T-helper 22 cell (primary cell): ENCODE measurements at places on chromosomes 7 and 10.
A peak's percentile ranks its signal among the peaks of the same experiment; 100 is the strongest.

DNA sequence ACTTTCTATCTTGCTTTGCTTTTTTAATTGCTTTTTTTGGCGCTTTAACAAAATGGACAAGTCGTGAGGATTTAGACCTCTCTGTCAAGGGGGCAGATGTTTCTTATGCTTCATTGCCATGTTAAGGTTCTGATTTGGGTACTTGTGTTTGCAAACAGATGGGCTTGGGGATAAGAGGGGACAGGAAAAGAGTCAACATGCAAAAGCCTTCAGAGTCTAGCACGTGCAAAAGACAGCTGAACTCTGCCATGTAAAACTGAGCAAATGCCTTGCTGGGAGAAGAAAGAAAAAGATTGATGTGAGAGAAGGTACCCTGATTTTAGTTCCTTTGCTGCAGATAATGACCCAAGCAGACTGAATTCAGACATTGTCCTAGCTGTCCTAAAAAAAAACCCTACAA is 173.1 kb downstream of the KIAA1217 start:
- no peak for DNase-seq

GRCh38 chr10:54940418-54940817 is 139.4 kb upstream of the PCDH15 start:
- DNase-seq: no peak

DNA sequence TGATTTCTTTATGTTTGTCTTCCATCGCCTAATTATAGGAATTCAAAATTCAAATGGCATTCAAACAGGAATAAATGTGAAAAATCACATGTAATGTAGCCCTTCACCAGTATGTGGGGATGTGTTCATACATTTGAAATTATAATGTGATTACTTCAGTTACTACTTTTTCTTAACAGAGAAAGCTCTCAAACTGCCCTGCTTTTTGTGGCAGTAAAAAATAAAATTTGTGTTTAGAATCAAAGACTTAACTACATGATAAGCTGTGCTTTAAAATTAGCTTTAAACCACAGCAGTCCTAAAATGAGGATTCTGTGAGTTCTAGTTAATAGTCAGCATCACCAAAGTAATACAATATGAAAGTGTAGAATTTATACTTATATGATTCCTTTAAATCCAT is 7.8 kb upstream of the HERC4 start:
- DNase-seq: no peak

- DNase-seq: no peak
These were observed 133.5 kb upstream of the PRSS58 start for GRCh38 chr7:142391191-142391992.

DNA sequence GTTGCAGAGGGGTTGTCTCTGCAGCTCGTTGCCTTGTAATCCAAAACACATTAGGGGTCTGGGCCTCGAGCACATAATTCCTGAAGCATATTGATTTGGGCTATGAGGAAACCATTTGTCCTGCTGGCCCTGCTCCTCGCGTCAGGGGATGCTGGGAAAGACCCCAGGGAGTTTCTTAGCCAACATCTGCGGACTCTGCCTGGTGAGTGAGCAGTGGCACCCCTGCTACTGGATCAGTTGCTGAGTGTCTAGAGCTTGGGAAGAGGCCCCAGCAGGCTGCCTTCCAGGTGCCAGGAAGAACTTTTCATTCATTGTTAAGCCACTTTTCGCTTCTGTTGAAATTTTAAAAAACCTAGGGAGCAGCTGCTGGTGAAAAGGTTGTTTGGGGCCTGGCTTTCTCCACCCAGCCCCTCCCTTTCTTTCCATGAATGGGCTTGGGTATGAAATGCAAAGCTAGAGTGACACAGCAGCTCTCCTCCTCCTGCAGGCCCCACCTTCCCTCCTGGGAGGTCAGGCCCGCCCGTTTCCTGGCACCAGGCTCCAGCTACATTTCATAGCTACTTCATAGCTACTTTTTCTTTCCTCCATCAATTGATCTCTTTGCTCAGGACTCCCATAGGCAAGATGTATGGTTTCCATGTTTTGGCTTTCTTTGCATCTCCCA is 26.8 kb downstream of the TACR2 start:
- DNase-seq: no peak

GRCh38 chr7:3493499-3493898 is 192.4 kb downstream of the SDK1 start:
- no peak for DNase-seq

DNA sequence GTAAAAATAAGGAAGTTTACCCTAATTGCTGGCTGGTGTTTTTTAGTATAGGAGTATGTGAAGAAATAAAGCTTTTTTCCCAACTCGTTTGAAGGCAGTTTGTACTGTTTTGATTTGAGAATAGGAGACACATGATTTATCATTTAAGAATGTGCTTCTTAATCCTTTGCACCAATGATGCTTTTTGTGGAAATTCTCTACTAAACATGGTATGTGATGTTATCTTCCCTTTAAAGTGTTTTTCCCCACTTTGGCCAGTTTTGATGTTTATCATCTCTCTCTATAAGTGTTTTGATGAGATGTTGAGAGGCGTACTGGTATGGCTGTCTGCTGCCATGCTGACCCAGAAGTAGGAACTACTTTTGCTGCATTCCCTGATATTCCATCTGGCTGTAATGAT is 85.1 kb downstream of the SUGCT start:
- DNase-seq: no peak

DNA sequence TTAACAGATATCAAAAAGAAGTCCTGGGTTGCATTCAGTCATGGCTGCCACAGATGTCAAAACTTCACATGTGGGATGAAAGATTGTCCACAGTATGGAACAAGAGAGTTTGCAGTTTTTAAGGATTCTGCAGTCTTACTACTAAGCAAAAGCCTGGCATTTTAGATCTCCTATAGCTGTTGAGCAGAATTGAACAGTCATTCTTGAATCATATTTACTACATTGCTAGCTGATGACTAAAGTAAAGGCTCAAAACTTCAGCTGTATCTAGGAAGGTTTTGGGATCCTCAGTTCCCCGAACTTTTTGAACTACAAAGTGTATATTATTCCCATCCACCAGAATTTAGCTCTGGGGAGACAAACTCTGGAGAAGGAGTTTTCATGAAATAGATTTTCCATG is 31.0 kb downstream of the BET1 start:
- DNase-seq: no peak

- DNase-seq: no peak
These were observed 7.6 kb upstream of the BPGM start for GRCh38 chr7:134639061-134639460.

GRCh38 chr10:128064108-128064969 is 61.9 kb downstream of the MKI67 start:
- peak; percentile 71 for DNase-seq

DNA sequence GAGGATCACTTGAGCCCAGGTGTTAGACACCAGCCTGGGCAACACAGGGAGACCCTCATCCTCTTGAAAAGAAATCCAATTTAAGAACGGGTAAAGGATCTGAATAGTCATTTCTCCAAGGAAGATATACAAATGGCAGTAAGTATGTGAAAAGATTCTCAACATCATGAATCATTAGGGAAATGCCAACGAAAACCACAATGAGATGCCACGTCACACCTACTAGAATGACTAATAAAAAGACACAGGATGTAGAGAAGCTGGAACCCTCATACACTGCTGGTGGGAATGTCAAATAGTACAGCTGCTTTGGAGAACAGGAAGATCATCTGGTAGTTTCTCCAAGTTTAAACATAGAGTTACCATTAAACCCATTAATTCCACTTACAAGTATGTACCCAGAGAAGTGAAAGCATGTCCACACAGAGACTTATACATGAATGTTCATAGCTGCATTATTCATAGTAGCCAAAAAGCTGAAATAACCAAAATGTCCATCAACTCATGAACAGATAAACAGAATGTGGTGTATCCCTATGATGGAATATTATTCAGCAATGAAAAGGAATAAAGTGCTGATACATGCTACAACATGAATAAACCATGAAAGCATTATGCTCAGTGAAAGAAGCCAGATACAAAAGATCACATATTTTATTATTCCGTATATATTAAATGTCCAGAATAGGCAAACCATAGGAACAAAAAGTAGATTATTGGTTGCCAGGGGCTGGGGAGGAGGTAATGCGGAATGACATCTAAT is 13.1 kb upstream of the ZMIZ2 start:
- peak; percentile 27 for DNase-seq

GRCh38 chr10:101961591-101962498 is 94.1 kb downstream of the ARMH3 start:
- no peak for DNase-seq

- DNase-seq: no peak
These were observed 4.1 kb upstream of the ITGA8 start for GRCh38 chr10:15723803-15724202.

DNA sequence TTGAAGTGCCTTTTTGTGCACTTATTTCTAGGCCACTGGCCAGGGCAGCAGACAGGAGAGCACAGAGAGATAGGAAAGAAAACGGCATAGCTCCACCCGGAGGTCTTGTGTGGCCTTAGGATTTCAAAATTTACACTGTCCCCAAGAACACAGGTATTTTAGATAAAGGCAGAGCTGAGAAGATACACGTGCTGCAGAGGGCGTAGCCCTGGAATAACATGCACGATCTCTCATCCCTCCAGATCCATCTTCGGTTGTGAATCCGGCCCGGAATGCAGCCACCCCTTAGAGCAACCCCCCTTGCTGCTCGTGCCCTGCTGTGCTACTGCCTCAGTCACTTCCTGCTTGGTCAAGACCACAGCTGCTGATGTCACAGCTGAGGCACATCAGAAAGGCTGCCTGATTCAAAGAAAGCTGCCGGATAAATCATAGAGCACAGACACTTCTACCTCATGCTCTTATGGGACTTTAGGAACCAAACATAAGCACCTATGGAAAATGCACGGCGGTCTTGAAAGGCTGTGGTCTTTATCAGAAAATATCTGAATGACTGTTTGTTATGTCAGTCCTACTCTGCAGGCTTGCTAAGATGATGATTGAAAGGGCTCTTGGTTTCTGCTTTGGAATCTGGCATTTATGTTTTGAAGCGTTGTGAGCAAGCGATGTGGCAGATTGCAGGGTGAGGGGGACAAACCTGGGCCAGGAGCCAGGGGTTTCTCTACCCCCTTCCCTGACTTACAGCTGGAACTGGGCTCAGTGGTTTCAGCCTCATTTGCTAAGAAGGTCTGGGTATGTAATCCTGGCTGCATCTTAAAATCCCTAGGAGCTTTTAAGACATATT is 152.0 kb downstream of the SVIL start:
- no peak for DNase-seq

DNA sequence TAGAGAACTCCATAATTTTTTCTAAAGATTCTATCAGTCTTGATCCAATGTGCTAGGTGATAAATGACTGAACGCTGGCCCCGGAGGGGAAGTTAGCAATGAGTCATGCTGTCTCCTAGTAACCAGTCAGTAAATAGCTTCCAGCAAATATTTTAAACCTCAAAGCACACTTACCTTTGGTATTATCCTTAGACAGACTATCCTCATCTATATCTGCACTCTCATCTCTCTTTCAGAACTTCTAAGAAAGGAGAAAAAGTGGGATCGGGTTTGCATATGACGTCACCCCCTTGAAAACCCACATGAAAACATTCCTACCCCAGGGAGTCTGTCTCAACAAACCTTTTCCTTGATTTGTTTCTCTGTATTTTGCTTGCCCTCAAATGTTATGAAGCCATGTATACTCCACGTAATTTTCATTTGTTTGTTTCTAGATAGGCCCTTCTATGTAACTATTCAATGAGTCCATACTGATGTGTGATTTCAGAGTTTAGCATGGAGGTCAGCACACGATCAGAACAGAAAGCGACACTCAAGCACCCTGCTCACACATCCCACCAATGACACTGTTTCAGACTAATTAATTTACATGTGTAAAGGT is 174.9 kb upstream of the NRP1 start:
- DNase-seq: no peak

DNA sequence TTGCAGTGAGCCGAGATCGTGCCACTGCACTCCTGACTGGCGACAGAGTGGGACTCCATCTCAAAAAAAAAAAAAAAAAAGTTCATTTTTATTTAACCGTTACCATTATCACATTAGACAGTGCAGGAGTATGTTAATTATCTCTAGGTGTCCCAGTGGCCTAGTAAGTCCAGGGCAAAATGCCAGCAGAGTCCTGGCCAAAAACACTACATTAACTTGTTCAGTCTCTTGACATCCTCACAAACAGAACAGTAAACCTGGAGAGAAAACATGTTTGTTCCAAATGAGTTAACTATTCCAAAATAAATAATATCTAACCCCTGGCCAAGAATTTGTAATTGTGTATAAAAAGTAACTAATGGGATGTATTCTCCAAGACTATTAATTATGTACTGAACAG is 43.2 kb downstream of the PTPRZ1 start:
- no peak for DNase-seq

DNA sequence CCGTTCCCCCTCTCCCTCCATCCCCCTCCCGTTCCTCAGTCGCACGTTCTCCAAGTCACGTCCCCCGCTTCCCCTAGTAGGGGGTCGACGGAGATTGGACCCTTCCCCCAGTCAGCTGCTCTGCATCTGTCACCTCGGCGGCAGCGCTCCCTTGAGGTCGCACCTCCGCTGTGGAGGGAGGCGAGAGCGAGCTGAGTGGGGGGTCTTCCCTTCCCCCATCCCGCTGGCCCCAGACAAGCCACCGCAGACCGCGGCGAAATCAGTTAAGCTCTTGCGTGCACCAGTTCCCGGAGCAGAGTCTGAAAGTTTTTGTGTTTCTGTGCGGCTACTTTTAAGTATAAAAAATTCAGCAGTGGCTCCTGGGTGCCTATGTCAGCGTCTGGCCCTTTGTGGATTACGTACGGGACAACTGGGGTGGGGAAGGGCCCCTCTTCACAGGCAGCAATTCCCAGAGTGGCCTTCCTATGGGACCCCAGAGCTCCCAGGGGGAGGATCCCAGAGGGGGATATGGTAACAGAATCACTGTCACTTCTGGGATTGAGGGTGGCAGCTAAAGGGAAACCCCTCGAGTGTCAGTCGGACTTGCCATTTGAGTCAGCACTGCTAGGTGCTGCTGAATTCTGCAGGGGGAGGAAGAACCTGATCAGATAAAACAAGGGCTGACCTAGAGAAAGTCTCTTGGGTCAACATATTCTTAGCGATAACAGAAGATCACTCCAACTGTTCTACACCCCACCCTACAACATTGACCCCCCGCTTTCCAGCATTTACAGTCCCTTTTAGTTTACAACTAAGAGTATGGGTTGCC is 12.5 kb upstream of the DDIT4 start:
- DNase-seq: peak; percentile 62

DNA sequence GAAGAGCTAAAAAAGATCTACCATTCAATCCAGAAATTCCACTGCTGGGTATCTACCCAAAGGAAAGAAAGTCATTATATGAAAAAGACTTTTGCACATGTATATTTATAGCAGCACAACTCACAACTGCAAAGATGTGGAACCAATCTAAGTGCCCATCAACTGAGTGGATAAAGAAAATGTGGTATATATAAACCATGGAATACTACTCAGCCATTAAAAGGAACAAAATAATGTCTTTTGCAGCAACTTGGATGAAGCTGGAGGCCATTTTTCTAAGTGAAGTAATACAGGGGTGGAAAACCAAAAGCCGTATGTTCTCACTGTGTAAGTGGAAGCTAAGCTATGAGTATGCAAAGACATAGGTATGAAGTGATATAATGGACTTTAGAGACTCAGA is 3.0 kb downstream of the ANXA7 start:
- no peak for DNase-seq

- DNase-seq: no peak
These were observed 101.9 kb downstream of the WDR37 start for GRCh38 chr10:1158066-1158465.

GRCh38 chr7:78194611-78195010 is 396.0 kb downstream of the PHTF2 start:
- no peak for DNase-seq

- DNase-seq: no peak
These were observed 236.2 kb downstream of the DNAJB9 start for GRCh38 chr7:108805808-108806397.

- no peak for DNase-seq
These were observed 101.4 kb downstream of the MICU1 start for GRCh38 chr10:72524489-72524888.

GRCh38 chr7:25624051-25624450 is 395.8 kb upstream of the NPVF start:
- DNase-seq: no peak
